Stimulated activated CD8-positive, alpha-beta memory T cell treated with anti-CD3 and anti-CD28 coated beads, Interleukin-4, amount 100 ng/mL, for 48 hours (primary cell): ENCODE measurements at places on chromosomes 2 and 18.
A peak's percentile ranks its signal among the peaks of the same experiment; 100 is the strongest.

DNA sequence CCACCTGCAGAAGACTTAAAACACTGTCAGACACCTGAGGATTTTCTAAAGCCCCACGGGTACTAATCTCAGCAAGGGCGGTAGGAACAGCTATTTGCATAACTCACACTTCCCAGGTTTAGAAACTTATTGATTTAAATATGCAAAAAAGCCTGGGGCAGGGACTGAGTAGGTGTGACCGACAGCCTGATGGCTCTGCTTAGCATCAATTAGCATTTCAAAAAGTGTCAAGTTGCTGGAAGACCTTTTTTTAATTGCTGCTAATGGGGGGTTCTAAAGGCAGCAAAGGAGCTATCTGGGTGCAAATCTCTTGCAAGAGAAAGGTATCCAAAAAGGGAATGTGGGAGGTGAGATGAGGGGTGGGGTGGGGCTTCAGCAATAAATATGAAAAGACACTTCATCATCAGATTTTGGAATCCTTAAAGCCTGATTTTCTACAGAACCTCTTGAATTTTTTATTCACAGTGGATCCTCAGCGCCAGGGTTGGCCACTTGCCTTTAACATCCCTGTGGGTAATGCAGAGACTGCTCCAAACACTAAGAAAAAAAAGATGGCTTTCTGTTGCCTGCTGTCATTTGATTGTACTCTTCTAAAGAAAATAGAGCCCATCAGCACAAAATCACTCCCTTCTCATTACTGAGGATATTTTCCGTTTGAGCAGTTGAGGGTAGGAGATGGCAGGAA lies 121.1 kb upstream of the RMP24 start:
- DNase-seq, result no peak

- peak; percentile 51 for DNase-seq
Measured at GRCh38 chr2:237858294-237859081, 935 bp upstream of the RAMP1 start.

DNA sequence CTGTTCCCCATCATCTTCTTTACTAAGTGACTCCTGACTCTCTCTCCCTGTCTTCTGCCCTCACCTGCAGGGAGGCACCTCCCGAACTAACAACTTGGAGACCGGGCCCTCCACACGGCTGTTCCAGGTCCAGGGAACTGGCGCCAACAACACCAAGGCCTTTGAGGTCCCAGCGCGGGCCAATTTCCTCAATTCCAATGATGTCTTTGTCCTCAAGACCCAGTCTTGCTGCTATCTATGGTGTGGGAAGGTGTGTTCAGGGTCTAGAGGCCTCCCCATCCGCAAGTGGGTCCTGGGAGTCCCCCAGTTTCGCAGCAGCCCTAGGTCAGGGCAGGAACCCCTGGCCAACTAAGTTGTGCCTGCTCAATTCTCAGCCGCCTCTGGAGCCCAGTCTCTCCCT lies 15.5 kb downstream of the VIL1 start:
- no peak for DNase-seq

- DNase-seq, result no peak
Measured at GRCh38 chr2:24616616-24617015, 125.6 kb downstream of the NCOA1 start.

GRCh38 chr2:163878718-163879117 lies 142.9 kb upstream of the FIGN start:
- no peak for DNase-seq
